Activated naive CD4-positive, alpha-beta T cell treated with anti-CD3 and anti-CD28 coated beads, Interleukin-2, amount 50 U/mL, for 72 hours (primary cell): ENCODE measurements at places on chromosomes 1 and 21. TPM values are rescaled to one million over a fixed set of nuclear protein-coding genes. Genes with fewer than 3 reads are reported as not detected.

The IRF6 gene
- total RNA-seq, result 1.0 TPM

The MYBPH gene
- total RNA-seq, result not detected

The SLC44A5 gene
- total RNA-seq, result not detected

The PHGDH gene
- 73.2 TPM for total RNA-seq

The PRXL2B gene
- total RNA-seq, result 34.7 TPM

The KAZN gene
- 2.2 TPM for total RNA-seq

The KLF17 gene
- total RNA-seq, result not detected

The KCNJ9 gene
- total RNA-seq, result not detected

The PLA2G2C gene
- 0.58 TPM for total RNA-seq

The EFNA1 gene
- 1.6 TPM for total RNA-seq

The NBPF4 gene
- total RNA-seq, result not detected
